LHCN-M2 (cell line): ENCODE measurements at places on chromosomes 11 and 22. TPM values are rescaled to one million over a fixed set of nuclear protein-coding genes. Genes with fewer than 3 reads are reported as not detected.

VSTM5 gene
- total RNA-seq: not detected in 2 replicates

OR2D2 gene
- not detected in 2 replicates for total RNA-seq

- no peak for DNase-seq
These were observed 77.5 kb downstream of the PPFIBP2 start for GRCh38 chr11:7591107-7591894.

DNA sequence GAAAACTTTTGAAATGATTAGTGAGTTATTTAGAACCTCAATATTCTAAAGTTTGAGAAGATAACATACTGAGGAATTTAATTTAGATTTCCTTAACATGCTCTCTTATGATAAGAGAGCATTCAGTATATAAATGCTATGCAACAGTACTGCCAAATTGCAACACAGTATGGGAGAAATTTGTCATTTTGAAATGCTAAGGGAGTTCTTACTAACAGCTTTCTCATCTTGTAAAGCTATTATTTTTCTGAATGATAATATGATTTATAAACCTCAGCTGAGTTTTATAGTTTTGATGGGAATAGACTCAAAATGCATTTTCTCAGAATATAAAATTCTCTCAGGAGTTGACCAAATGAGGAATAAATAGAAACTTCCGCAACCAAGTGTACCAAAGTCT, 108.4 kb downstream of the SPON1 start:
- DNase-seq: no peak
